Fibroblast of mammary gland (primary cell): ENCODE measurements at places on chromosomes 16 and 17.

- no peak for DNase-seq
Measured at GRCh38 chr17:43588121-43588520, 42.0 kb upstream of the ETV4 start.

DNA sequence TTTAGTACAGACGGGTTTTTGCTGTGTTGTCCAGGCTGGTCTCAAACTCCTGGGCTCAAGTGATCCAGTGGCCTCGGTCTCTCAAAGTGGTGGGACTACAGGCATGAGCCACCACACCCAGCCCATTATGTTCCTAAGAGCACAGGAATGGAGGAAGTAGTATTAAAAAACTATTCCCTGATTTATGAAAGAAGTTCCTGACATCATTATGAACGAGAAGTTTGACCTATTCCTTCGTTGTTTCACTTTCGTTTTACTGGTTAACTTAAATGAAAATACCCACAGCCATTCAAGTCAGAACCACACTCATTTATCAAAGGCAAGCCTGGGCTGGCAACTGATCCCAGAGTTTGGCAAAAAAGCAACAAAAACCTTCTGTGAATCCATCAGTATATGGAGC, 13.5 kb upstream of the CBX4 start:
- peak; percentile 50 for DNase-seq

- no peak for DNase-seq
Measured at GRCh38 chr16:89618109-89618998, 4.9 kb downstream of the DPEP1 start.

DNA sequence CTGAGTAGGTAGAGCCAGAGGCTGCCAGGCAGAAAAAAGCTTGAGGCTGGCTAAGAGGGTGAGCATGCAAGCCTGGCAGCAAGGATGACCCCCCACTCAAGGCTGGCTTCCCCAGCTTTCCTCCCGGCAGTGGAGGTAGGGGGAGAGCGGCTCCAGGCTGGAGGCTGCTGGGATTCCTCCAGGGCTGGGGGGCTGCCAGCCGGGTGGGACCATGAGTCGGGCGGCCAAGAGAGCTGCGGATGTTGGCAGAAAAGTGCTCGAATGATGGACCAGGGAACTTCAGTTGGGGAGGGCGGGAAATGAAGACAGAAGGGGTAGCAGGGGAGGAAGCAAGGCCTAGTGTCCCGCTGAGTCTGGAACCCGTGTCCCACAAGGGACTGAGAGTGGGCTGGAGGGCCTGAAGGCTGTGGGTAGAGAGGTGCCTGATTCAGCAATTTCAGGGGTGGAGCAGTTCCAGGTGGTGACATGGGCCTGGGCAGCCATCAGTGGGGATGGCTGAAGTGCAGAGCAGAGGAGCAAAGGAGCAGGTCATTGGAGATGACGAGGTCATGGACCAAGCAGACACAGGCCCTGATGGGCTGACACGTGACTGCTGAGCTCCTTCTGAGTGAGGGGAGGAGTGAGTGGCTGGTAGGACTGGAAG, 20.3 kb downstream of the HSD11B2 start:
- no peak for DNase-seq

GRCh38 chr16:27174007-27174406, 29.3 kb upstream of the KDM8 start:
- no peak for DNase-seq

DNA sequence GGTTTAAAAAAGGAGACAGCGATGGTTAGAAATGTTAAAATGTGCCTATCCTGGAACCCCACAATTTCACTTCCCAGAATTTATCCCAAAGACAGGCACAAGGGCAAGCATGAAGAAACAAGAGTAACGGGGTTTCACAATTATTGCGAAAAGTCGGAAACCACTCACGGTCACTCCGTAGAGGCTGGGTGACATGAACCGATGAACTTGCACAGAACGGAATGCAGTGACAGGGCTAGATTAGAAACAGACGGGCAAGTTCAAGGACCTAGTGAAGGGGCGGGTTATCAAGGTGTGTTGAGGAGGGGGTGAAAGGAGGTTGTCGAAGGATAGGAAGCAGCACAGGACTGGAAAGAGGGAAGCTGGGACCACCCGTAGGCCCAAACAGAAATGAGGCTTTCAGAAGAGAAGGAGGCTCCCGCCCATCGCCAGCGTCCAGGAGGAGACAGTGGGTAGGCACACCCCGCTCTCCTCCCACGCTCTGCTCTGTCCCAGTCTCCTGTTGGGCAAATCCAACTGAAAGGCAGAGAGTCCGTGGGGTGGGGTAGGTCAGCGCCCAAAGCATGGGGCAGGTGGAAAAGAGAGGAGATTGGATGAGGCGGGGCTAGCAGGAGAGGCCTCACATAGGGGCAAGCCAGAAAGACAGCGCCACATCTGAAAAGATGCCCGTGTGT, 47.4 kb upstream of the JPH3 start:
- DNase-seq, result no peak

DNA sequence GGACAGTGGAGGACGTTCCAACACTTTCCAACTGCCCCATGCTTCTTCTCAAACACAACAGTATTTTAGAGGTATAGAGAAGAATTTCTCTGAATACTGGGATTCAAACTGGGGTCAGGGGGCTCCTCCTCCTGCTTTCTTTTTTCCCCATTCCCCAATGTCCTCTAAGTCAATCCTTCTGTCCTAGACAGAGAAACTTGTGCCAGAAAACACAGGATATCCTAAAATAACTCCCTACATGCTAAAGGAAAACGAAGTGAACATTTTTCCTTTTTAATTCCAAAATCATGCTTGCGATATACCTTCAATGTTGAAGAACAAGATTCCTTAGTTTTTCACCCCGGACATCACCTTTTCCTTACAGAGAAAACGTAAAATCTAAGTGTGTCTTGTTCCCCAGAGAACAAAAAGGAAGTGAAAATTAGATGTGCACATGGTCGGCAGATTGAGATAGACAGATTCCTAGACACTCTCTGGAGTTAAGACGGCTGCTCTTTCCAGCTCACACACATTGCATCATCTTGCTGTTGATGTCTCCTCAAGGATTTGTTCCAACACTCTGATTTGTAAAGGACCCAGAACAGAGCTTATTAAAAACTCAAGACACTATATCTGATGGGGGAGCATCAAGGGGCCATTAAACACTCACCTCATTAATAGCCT, 228.2 kb downstream of the GRIN2A start:
- DNase-seq, result peak; percentile 2

DNA sequence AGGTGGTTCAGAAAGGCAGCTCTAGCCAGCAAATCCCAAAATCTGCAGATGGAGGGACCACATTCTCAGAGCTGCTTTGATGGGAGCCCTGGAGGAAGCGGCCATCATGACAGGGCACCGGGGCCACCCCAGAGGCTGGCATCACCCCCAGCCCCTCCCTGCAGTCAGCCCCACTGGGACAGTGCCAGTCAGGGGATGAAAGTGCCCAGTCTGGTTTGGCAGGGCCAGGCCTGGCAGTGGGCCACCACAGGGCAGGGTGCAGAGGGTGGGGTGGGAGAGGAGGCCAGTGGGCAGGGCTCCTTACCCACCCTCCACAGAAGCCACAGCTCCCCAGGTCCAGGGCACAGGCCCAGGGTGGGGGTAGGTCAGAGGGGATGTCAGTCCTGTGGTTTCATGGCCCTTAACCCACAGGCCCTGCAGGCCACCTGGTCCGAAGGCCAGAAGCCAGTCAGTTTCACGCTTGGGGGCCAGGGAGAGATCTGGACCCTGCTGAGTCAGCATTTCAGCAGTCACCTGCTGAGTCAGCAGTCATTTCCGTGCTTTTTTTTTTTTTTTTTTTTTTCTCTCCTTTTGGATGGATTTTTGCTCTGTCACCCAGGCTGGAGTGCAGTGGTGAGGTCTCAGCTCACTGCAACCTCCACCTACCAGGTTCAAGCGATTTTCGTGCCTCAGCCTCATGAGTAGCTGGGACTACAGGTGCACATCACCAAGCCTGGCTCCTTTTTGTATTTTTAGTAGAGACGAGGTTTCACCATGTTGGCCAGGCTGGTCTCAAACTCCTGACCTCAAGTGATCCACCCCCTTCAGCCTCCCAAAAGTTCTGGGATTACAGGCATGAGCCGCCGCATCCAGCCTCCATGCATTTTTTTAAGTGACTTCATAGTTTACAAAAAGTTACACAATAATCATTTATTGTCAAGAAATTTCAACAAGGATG, 10.4 kb downstream of the SLC25A10 start:
- peak; percentile 39 for DNase-seq

DNA sequence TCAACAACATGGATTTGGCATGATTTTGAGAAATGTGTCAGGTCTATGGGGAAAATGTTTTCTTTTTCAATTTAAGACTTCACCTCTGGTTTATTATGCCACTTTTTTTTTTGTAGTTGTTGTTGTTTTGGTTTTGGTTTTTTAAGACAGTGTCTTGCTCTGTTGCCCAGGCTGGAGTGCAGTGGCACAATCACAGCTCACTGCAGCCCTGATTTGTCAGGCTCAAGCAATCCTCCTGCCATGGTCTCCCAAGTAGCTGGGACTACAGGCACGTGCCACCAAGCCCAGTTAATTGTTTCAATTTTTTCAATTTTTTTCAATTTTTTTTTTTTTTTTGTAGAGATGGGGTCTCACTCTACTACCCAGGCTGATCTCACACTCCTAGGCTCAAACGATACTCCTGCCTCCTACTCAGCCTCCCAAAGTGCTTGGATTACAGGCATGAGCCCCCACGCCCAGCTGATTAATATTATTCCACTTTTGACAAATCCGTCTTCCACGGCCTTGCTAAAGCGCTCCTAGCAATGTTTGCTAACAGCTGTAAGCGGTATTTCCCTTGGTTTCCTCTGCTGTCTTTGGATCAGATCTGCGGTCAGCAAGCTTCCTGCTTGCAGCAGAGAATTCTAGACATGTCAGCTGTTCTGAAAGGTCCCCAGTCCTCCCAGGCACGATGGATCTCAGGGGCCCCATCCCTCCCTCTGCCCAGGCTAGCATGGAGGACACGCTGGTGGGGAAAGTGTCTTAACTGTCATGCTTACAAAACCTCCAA, 7.0 kb upstream of the MILR1 start:
- DNase-seq, result peak; percentile 44
